Stimulated activated CD4-positive, alpha-beta T cell treated with anti-CD3 and anti-CD28 coated beads, Interleukin-12 subunit alpha, Interleukin-12 subunit beta, amount 100 ng/mL, for 48 hours (primary cell): ENCODE measurements at places on chromosomes 6 and 20.
A peak's percentile ranks its signal among the peaks of the same experiment; 100 is the strongest.

DNA sequence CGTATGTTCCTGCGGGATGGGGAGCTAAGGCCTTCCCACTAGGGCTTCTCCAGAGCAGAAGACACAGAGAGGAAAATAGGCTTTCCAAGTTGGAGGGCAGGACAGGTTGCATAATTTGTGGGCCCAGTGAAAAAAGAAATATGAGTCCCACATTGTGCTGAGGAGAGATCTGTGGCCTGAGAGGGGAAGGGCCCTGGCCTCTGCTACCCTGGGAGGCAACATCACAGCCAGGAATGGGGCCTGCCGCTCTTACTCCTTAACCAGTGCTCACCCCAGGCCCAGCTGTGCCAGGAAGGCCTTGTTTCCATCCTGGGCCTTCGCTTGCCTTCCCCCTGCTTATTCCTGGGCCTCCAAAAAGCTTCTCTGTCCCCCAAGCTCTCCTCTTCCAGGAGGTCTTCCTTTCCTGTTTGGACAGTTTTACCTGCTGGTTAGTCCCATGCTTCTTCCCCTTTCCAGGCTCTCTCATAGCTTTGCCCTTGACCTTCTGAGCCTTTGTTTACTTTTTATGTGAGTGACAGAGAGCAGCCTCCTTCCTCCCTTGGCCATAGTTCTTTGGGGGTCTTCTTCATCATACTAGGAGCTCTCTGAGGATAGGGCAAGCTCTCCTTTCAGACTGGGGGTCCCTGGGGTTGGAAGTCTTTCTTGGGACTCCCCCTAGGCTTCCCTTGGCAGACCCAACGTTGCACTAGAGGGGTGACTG, 26.2 kb upstream of the VEGFA start:
- DNase-seq, result no peak

DNA sequence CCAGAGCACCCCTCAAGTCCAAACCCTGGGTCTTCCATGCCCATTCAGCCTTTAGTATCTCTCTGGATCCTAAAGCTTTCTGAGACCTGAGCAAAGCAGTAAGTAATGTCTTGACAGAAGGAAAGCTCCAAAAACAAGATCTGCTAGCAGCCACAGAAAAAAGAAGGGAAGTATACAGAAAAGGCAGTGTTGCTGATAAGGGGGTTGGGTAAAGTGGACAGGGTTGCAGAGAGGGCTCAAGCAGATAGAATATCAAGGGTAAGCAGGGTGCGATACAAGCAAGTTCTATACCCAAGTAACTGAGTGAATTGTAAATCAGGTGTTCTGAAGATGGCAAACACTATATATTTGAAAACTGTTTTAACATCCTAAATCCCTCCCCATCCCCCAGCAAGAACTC, 113.4 kb upstream of the CARMIL1 start:
- DNase-seq, result no peak

GRCh38 chr6:88141561-88142296, 24.4 kb downstream of the CNR1 start:
- no peak for DNase-seq

DNA sequence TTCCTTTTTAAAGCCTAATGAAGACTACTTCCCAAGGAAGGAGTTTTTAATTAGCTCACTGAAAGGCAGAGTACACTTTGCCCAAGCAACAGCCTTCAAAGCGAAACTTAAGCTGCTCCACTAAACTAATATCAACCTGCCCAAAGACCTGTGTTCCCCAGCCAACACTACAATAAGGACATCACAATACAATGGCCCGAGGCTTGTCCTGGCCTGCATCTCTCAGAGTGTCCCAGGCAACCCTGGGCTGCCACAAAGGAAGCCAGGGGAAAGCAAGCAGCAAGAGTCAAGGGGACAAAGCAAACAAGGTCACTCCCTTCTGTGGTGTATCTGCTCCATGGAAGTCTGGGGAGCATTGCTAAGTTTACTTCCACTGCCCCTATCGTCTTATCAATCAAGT, 52.3 kb downstream of the PIGU start:
- no peak for DNase-seq

GRCh38 chr6:17972074-17972952, 15.1 kb downstream of the KIF13A start:
- DNase-seq, result no peak

GRCh38 chr6:133877116-133877515, 11.8 kb upstream of the TCF21 start:
- no peak for DNase-seq

- no peak for DNase-seq
Observed at GRCh38 chr20:51583073-51583472, 40.6 kb upstream of the NFATC2 start.

- no peak for DNase-seq
Observed at GRCh38 chr20:42862446-42862845, 327.3 kb downstream of the PTPRT start.

- DNase-seq, result no peak
Observed at GRCh38 chr6:41375598-41376151, 40.3 kb downstream of the NCR2 start.

DNA sequence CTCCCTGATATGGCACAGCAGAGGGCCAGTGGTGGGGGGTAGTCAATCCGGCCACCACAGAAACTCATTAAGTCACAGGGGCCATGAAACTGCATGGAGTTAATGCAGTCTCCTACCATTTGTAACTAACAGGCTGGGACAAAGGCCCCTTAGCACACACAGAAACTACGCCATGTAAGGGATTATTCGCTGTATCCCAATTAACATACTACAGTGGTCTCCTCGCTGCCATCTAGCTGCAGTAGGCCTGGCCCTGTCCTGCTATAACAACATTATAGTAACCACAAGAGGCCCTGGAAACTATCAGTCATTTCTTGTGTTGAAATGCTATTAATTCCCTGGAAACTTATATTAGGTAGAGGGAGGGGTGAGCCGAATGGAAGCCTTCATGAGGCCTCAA, 72.3 kb upstream of the CCN2 start:
- no peak for DNase-seq

GRCh38 chr6:107819964-107820337, 4.2 kb downstream of the SCML4 start:
- DNase-seq, result no peak

GRCh38 chr20:51768759-51769517, 748 bp upstream of the ATP9A start:
- no peak for DNase-seq

- no peak for DNase-seq
Observed at GRCh38 chr6:36752886-36753506, 55.4 kb downstream of the RAB44 start.

GRCh38 chr6:137970368-137970767, 103.3 kb downstream of the TNFAIP3 start:
- DNase-seq, result peak; percentile 20

- DNase-seq, result no peak
Observed at GRCh38 chr6:34663831-34664255, 32.7 kb downstream of the ILRUN start.

- no peak for DNase-seq
Observed at GRCh38 chr6:67450641-67451040, 1184.4 kb upstream of the ADGRB3 start.

DNA sequence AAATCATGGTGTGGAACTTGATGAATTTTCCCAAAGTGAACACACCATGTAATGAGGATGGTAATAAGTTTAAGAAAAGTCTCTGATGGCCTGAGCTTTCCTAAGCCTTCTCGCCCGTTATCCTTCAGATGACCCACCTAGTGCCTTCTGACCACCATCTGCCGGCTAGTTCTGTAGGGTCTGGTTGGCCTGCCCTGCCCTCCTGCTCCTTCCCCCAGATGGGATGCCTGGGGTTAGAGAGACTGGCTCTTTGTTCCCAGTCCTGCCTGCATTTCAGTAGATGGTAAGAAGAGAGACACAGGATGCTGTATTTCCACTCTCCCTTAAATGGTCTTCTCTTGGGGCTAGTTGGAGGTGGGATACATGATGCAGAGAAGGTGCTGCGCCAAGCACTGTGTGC, 43.0 kb downstream of the TIAM2 start:
- no peak for DNase-seq
